Iris pigment epithelial cell (primary cell): ENCODE measurements at places on chromosomes 6 and 20.

DNA sequence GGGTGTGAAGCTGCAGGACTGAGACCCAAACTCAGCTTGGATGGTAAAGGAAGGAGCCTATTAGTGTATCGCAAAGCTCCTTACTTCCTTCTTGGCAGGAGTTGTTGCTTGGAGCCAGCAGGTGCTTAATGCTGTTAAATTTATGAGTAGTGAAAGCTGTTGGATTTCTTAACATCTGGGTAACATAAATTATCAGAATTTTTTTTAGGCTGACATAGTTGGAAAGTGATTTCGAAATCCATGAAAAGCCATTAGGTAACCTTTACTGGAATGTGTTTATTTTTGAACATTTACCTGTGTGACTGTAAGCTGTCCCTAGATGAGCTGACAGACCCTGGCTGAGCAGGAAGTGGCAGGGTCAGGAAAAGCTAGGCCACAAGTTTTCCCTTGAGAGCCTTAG is 470.4 kb upstream of the SLC35B3 start:
- no peak for DNase-seq

DNA sequence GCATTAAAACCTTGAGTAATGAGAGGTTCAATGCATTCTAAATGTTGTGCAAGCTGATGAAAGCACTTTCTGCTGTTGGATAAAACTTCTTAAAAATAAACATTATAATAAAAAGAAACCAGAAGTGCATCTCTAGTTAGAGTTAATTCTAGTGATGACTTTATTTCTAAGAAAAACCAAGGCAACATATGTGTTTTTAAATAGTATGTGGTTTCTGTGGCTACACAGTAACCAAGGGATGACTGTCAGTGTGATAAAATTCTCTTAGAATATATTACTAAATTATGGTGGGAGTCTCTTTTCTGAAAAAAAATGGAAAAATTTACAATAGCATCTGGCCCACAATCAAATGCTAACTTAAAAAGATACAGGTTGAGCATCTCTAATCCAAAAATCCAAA is 117.0 kb downstream of the ME1 start:
- no peak for DNase-seq

GRCh38 chr6:133947302-133947900 is 5.6 kb upstream of the TBPL1 start:
- no peak for DNase-seq

- DNase-seq = no peak
These were observed 53.4 kb upstream of the RALGAPA2 start for GRCh38 chr20:20765696-20766365.

- peak; percentile 22 for DNase-seq
These were observed 27.2 kb downstream of the CMTR1 start for GRCh38 chr6:37459981-37460800.

GRCh38 chr6:145036848-145037567 is 698.3 kb downstream of the EPM2A start:
- peak; percentile 29 for DNase-seq

DNA sequence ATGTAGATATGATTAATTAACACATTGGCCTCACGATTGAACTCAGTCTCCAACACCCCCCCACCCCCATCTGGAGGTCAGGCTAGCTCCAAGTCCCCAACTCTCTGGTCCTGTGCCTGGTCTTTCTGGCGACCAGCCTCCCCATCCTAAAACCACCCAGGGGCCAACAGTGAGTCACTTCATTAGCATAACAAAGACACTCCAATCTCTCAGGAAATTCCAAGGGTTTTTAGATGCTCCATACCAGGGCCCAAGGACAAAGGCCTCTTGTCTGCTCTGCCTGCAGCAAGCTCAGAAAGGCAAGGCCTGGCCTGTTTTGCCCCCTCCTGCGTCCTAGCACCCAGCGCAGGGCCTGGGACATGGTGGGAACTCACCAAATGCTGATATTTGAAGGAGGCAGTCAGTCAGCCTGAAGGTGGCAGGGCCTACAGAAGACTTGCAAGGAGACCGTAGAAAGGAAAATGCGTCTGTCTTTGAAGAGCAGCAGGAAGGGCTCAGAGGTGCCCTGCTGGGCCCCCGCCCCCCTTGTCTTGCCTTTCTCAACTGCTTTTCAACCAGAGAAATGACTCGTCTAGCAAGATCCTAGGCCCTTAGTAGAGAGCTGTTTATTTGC is 184.7 kb downstream of the CDH4 start:
- DNase-seq = peak; percentile 30

GRCh38 chr6:150327117-150327774 is 41.6 kb upstream of the IYD start:
- DNase-seq = no peak

DNA sequence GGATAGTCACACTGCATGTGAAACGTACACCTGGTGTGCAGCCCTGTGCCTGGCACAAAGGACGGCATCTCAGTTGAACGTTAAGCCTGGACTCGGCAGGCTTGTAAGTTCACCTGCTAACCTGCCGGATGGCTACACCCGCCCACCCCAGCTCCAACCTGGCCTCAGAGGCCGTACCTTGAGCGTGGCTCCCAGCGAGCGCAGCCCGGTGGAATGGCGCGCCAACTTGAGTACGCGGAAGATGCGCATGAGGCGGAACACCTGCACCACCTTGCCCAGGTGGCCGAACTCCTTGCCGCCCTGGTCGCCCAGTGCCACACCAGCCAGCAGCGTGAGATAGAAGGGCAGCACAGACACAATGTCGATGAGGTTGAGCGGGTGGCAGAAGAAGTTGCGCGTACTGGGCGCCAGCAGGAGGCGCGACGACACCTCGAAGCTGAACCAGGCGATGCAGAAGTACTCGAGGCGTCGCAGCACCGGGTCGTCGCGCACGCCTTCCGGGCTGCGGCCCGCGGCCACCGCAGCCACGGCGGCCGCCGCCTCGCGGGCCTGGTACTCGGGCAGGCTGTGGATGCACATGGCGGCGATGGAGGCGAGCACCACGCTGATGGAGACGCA is 3.3 kb downstream of the KCNS1 start:
- peak; percentile 57 for DNase-seq

- DNase-seq = peak; percentile 30
These were observed 241.6 kb downstream of the PHACTR1 start for GRCh38 chr6:12958052-12958706.

GRCh38 chr20:47559141-47559540 is 57.5 kb downstream of the NCOA3 start:
- no peak for DNase-seq

DNA sequence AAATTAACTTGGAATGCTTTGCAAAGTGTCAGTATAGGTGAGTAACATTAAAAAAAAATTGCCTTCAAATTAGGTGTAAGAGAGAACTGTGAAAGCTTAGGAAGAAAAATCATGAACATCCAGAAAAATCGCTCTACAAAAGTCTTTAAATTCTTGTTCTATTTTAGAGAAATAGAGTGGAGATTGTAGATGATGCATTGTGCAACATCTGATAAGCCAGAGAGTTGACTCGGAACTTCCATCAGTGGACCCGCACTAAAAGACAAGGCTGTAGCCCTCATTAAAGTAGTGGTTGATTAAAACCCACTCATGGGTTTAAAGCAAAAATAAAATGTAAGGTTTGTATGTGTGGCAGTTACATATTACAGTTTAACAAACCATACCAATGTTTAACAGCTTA is 35.8 kb downstream of the MAP3K4 start:
- no peak for DNase-seq

GRCh38 chr6:34381081-34381480 is 11.4 kb downstream of the NUDT3 start:
- peak; percentile 73 for DNase-seq
